ENCODE measurements at places on chromosomes 2 and 18.

DNA sequence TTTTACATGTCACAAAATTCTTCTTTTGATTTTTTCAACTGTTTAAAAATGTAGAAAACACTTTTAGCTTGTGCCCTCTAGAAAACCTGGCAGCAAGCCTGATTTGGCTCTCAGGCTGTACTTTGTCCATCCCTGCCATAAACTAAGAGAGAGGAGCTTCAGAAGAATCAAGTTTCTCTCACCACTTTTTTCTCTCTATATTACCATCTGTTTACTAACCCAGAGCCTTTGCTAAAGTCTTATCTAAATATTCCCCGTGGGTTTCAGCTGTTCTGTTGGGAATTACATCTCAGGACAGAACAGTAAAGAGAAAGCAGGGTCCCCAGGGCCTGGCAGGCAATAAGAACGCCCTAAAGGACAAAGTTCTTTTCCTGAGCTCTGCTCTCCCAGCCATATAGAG is 409.1 kb upstream of the CRIM1 start:
- no peak for DNase-seq

GRCh38 chr2:170282851-170283250 is 104.9 kb downstream of the MYO3B start:
- no peak for DNase-seq

DNA sequence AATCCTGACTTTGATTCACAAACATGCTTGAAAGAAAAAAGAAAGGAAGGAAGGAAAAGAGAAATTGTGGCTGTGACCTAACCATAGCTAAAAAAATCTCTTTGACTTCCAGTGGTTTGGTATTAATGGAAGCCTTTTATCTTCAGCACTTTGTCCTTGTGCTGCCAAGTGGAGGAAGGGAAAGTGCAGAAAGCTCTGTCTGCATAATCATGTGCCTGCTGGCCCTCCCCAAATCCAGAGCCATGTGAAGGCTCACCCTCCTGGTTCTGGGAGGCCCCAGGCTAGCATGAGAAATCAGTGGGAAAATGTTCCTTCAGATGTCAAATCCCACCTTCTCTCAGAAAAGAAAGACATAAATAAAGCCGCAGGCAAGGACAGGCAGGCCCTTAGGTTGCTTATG is 48.3 kb upstream of the BMPR2 start:
- no peak for DNase-seq

- DNase-seq: peak; percentile 37
Observed at GRCh38 chr2:147161746-147162145, 683.1 kb upstream of the ACVR2A start.

GRCh38 chr2:201831469-201831868 is 25.1 kb downstream of the CDK15 start:
- DNase-seq: peak; percentile 93

- no peak for DNase-seq
Observed at GRCh38 chr2:105399207-105399861, 483 bp upstream of the FHL2 start.

DNA sequence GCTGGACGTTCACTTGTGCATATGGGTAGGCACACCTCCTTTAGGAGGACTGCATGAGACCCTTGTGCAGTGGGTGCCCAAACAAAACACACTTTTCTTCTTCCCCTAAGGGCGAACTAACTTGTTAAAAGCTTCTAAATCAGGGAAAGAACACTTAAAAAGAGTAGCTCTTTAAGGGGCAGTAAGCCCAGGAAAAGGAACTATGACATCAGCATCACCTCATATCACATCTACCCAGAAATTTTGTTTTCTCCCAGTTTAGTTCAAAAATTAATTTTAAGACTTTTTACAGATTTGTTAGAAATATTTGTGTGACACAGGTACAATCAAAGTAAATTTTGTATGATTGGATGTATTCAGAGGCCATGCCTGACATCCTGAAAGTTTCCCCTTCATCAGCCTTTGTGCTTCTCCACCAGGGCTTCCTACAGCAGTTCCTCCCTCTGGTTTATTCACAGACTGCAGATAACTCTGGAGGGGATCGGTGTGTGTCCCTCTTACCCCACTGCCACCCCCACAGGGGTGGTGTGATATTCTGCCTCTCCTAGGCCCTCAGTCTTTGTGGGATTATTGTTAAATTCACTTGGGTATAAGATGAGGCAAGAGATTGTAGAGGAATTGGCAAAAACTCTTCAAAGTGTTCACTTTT is 27.6 kb downstream of the BCL2L11 start:
- DNase-seq: no peak

- DNase-seq: no peak
Observed at GRCh38 chr18:65876310-65876709, 125.5 kb downstream of the CDH7 start.

DNA sequence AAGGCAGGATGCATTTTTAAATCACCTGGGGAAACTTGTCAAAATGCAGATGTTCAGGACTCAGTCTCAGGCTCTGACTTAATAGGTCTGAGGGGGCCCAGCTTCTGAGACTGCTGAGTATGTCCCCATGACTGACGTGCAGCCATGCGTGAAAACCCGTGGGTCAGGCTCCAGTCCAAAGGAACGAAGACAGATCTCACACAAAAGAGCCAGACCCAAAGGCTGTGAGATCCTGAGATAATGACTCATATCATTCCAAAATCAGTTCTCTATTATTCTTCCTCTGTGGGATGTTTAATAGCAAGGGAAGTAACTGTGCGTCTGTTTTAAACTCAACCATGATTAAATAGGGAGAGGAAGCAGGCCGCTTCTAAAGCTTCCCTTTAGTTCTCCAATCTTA is 107.4 kb upstream of the ACAA2 start:
- peak; percentile 33 for DNase-seq

- no peak for DNase-seq
Observed at GRCh38 chr2:72947952-72948830, 30.9 kb downstream of the EMX1 start.

DNA sequence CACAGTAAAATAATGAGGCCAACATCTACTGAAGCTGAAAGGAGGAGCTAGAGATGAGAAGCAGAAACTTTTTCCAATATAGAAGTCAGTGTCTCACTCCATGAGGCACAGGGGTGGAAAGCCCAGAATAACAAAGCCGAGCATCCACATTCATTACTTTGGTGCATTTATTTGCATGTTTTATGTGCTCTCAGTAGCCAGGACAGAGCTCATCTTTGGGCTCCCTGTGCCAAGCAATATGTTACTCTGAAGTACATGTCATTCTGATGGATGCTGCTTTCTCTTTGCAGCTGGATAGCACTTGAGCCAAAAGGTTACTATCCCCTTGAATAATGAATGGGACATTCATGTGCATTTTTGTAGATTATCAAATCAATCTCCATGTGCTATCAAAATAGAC is 338.6 kb upstream of the SOX11 start:
- DNase-seq: no peak

DNA sequence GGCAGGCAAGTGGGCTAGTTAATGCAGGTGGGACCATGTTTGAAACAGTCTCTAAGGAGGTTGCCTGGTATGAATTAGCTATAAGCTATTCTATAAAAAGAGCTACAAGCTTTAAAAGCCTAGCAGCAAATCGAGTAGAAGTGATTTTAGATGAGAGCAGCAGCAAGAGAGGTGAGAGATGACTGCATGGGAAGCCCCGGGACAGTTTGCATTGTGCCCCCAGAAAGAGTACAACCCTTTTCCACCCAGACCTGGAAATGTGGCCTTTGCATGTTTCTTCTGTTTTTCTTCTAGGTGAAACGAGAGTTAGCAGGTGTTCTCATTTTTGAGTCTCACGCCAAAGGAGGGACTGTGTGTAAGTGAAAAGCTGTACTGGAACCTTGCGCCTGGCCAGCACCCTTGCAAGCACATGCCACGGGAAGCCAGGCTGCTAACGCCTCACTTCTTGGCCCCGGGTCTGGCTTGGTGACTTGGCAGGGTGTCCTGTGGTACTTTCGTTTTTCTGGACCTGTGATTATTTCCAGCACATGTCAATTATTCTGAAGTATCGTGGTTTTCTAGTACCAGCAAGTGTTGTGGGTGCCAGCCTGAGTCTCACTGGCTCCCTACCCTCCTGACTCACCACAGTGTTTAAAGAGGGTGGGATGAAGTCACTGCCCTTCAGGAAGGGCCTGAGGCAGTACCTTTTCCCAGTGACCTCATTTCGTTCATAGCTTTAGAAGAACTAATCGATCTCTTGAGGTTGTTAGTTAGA is 90.3 kb upstream of the MAP3K20 start:
- DNase-seq: no peak

DNA sequence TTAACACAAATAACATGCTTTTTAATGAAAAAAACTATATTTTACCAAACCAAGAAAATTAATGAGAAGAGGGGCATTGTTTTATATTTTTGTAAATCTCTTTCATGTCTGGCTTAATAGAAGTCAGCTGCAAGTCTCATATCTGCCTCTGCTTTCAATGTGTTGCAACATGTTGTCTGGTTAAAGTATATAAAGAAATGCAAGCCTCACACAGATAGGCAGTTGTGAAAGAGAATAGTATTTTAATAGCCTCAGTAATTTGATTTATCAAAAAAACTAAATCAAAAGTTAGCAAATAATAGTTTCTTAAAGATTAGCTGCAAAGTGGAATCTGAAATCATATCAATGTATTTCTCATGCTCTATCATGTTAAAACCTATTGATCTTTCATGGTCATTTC is 52.9 kb upstream of the NCOA1 start:
- DNase-seq: peak; percentile 66

DNA sequence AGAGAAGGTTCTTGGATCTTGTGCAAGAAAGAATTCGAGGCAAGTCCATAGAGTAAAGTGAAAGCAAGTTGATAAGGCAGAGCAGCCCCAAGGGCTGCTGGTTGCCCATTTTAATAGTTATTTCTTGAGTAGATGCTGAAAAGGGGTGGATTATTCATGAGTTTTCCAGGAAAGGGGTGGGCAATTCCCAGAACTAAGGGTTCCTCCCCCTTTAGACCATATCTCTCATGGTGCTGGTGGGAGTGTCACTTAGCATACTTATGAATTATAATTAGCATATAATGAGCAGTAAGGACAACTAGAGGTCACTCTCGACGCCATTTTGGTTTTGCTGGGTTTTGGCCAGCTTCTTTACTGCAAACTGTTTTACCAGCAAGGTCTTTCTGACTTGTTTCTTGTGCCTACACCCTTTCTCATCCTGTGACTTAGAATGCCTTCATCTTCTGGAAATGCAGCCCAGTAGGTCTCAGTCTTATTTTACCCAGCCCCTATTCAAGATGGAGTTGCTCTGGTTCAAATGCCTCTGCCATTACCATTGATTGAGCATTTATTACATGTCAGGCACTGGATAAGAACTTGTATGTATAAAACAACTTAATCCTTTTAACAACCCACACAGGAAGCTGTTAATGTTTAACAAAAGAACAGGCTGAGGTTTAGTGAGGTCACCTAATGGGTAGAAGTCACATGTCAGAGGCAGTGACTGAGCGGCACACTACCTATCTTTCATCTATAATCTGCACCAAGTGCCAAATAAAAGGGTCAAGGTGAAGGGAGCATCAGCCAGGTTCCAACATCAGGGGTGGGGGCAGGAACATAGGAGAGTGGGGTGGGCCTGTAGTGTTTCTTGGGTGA is 250.9 kb downstream of the ICOS start:
- DNase-seq: no peak

Measured in AG10803 (cell line).